ENCODE measurements at places on chromosomes 11 and 22.
A peak's percentile ranks its signal among the peaks of the same experiment; 100 is the strongest.

- no peak for DNase-seq
Measured at GRCh38 chr11:80727315-80727714, 1286.5 kb upstream of the TENM4 start.

DNA sequence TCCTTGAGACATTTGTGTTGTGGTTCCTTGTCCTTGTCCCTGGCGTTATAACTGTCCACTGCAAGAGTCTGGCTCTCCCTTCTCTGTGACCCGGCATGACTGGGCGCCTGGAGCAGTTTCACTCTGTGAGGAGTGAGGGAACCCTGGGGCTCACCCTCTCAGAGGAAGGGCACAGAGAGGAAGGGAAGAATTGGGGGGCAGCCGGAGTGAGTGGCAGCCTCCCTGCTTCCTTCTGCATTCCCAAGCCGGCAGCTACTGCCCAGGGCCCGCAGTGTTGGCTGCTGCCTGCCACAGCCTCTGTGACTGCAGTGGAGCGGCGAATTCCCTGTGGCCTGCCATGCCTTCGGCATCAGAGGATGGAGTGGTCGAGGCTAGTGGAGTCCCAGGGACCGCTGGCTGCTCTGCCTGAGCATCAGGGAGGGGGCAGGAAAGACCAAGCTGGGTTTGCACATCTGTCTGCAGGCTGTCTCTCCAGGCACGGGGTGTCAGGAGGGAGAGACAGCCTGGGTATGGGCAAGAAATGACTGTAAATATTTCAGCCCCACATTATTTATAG is 23.0 kb downstream of the MYBPC3 start:
- DNase-seq = no peak

DNA sequence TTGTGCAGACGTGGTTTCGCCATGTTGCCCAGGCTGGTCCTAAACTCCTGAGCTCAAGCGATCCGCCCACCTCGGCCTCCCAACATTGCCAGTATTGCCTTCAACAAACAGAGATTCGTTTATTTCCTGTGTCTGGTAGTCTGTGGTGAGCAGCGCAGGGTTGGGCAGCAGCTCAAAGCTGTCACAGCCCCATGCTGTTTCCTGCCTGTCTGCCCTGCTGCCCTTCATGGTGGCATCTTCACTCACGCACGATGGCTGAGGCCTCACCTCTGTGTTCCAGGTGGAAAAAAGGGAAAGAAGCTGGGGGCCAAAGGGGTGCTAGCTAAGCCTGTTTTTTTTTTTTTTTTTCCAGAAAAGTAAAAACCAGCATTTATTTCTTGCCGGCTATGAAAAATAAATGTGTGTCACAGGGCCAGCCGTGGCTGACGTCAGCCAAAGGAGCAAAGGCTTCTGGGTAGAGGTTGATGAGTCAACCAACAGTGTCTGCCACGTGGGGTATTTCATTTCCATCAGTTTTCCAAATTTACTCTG is 28.8 kb downstream of the TBC1D22A start:
- no peak for DNase-seq

GRCh38 chr11:86816251-86816726 is 15.9 kb downstream of the PRSS23 start:
- DNase-seq = no peak

DNA sequence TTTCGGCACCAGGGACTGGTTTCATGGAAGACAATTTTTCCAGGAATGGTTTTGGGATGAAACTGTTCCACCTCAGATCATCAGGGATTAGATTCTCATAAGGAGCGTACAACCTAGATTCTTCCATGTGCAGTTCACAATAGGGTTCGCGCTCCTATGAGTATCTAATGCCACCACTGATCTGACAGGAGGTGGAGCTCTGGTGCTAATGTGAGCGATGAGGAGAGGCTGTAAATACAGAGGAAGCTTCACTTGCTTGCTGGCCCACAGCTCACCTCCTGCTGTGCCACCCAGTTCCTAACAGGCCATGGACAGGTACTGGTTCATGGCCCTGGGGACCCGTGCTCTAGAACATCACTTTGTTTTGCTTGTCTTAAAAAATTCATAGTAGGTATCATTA is 41.8 kb upstream of the AMPD3 start:
- no peak for DNase-seq

GRCh38 chr11:95358511-95359340 is 127.7 kb upstream of the SESN3 start:
- DNase-seq = no peak

GRCh38 chr11:124586238-124586860 is 16.6 kb downstream of the OR8A1 start:
- DNase-seq = peak; percentile 2

- no peak for DNase-seq
Measured at GRCh38 chr11:114044042-114044871, 15.3 kb upstream of the ZBTB16 start.

- DNase-seq = no peak
Measured at GRCh38 chr11:47241841-47242301, 6.7 kb downstream of the ACP2 start.

GRCh38 chr11:121561240-121561639 is 108.5 kb upstream of the SORL1-AS1 start:
- no peak for DNase-seq

- no peak for DNase-seq
Measured at GRCh38 chr11:45543081-45543480, 122.3 kb downstream of the CHST1 start.

GRCh38 chr11:31725176-31725575 is 85.9 kb downstream of the PAX6 start:
- DNase-seq = no peak

- DNase-seq = no peak
Measured at GRCh38 chr11:45468267-45468856, 182.2 kb upstream of the SYT13 start.

GRCh38 chr11:112440518-112440917 is 179.9 kb upstream of the PLET1 start:
- no peak for DNase-seq

- DNase-seq = no peak
Measured at GRCh38 chr22:19040888-19041703, 81.1 kb downstream of the DGCR2 start.

DNA sequence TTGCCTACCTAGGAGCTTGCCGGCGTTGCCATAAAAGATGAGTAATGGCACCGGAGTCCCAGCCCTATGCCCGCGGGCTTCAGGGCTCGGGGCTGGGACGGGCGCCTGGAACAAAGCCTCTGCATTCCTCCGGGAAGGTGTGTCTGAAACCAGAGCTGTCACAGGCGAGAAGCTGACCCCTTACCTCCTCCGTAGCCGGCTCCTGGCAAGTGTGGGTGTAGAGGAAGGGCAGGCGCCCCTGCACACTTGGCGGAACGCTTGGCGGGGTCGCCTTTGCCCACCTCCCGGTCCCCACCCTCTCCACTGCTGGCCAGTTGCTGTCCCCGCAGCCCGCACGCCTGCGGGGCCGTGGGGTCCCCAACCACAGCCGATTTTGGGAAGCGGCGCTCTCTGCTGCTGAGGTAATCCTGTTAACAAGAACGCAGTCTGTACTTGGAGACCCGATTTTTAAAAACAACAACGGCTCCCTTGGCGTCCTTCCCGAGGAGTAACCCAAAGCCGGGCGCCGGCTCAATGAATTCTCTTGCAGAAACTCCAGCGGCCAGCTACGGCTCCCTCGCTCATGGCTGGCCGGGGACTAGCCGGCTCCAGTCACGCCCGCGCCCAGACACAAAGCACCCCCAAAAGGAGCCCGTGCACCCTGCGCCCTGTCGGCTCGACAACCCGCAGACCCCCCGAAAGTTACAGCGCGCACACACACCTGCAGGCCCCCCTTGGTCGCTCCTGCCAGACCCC is 89.2 kb downstream of the PLEKHA7 start:
- DNase-seq = no peak

DNA sequence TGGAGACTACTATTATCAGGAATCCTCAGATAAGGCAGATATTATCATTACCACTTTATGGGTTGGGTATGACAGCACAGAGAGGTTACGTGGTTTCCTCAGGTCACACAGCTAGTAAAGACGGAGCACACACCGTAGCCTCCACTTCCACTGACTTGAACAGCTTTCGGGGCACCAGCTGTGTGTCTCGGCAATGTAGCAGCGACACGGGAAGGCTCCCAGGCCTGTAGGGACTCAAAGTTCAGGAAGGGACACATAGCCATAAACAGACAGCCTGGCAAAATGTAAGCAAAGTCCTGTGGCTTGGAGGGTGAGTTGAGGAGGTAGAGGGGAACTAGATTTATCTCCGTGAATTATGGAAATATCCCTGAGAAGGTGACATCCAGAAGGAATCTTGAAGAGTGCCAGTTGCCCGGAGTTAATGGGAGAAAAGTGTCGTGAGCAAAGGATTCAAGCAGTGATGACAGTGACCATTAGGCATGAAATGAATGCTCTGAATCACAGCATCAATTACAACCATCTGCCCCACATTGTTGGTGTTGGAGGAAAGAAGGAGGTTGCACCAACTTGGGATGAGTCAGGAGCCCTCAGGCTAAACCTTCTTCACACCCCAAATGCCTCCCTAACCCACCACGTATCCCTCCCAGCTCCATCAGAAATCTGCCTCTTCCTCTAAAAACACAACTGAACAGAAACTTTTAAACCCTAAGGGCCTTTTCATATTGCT is 106.7 kb upstream of the ASPHD2 start:
- DNase-seq = no peak

- DNase-seq = no peak
Measured at GRCh38 chr11:85875505-85875904, 20.3 kb downstream of the CCDC83 start.

- DNase-seq = no peak
Measured at GRCh38 chr11:24070435-24070834, 426.4 kb upstream of the LUZP2 start.

- DNase-seq = peak; percentile 72
Measured at GRCh38 chr11:114318361-114318760, 22.2 kb downstream of the NNMT start.

GRCh38 chr11:132032555-132032954 is 662.1 kb downstream of the NTM start:
- no peak for DNase-seq

DNA sequence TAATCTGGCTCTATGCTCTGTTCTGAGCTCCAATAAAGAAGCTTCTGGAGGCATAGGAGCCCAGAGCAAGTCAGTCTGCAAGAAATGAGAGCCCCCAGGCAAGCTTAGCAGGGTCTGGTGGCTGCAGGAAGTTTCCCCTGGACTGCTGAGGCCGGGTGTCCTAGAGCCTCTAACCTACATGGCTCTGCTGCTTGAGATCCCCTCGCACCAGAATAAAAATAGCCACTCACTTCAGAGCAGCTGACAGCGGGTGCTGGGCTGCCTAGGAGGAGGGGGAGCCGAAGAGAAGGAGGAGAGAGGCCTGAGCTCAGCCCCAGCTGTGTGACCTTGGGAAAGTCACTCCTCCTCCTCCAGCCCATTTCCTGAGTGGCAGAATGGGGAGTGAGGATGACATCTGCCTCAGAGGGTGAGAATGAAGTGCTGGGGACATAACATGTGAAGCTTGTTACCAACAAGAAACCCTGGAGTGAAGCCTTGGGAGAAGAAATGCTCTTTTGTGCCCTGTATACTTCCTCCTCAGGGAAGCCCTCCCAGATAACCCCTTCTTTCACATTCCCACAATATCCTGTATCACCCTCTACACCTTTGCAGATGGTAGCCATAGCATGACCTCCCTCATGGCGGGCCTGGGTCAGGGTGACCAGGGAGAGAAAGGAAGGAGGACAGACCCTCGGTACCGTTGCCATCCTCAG is 3.6 kb upstream of the INPP5J start:
- DNase-seq = no peak

DNA sequence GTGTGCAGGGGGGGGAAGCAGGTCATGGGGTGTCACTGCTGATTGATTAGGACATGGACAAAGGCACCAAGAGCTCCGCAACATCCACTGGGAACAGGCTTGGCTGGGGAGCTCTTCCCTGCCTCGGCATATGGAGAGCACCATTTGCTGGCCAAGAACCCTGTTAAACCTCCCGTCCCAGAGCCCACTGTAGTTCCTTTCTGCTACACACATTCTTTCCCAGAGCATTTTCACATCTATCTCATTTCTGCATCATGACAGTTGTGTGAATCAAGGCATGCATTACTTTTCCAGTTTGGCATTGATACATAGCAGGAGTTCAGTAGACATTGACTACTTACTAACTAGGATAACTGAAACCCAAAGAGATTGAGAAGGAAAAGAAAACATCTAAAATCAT is 333.4 kb upstream of the B3GAT1 start:
- DNase-seq = no peak

GRCh38 chr11:106724293-106724892 is 293.9 kb downstream of the GUCY1A2 start:
- DNase-seq = no peak

DNA sequence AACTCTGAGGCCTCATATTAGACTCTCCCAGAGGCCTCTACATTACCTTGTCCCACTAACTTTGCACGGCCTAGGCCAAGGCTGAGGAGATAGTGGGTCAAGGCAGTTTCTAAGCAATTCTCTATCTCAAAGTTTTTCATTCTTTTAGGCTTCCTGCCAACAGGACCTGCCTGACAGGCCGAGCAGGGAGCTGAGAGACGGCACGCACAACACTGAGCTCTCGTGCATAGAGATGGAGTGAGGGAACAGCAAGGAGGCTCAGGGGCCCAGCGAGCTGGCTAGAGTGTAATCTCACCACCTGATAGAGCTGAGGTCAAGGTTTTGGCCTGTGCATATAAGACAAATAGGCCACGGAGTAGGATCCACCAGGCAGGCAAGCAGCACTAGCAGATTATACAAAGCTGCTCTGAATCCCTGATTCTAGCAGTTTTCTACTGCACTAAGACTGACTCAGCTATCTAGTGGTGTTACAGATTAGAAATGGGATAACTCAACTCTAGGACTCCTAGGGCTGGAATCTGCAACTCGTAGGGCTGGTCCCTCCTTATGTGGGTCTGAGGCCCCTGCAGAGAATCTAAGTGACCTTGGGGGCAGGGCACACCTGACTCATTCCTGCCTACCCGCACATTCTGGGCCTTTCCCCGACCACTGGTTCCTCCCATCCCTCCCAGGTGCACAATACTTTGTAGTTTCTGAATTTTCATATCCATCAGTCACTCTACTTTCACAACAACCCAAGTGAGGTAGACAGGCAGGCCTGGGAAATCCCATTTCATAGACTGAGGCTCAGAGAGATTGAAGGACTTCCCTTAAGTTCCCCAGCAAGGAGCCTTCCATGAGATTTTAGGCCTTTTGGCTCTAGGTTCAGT is 1.7 kb downstream of the CYB5R2 start:
- no peak for DNase-seq

DNA sequence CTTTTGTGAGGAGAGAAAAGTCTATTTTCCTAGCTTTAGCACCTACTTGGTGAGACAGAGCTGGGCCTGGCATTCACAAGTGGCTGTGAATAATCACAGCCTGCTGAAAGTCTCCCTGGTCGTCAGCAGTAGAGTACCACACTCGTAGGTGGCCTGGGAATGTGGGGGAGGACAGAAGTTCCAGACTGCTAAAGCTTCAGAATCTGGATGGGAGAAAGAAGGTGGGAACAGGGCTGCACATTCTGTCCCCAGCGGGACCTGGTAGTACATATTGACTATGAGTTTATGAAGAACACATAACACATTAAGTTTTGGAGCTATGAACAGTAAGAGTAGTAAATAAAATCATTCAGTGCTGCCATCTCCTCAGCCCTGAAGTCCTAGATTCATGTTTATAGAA is 19.0 kb upstream of the LIMK2 start:
- DNase-seq = no peak

- DNase-seq = no peak
Measured at GRCh38 chr11:74072721-74073120, 63.8 kb upstream of the UCP3 start.

Measured in NCI-H1436 (cell line).